ENCODE measurements at places on chromosomes 3 and 15.
A peak's percentile ranks its signal among the peaks of the same experiment; 100 is the strongest.

DNA sequence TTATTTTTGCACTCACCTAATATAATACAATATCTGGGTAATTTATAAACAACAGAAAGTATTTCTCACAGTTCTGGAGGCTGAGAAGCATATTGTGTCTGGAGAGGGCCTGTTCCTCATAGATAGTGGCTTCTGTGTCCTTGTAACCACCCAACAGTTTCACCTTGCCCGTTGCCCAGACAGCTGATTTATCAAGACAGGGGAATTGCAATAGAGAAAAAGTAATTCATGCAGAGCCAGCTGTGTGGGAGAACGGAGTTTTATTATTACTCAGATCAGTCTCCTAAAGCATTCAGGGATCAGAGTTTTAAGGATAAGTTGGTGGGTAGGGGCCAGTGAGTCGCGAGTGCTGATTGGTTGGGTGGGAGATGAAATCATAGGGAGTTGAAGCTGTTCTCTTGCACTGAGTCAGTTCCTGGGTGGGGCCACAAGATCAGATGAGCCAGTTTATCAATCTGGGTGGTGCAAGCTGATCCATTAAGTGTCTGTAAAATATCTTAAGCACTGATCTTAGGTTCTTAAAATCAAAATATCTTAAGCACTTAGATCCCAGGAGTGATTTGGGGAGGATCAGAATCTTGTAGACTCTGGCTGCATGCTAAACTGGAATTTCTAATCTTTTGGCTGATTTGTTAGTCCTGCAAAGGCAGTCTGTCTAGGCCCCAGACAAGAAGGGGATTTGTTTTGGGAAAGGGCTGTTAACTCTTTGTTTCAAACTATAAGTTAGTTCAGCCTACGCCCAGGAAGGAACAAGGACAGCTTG is 33.9 kb upstream of the C15orf39 start:
- DNase-seq = peak; percentile 73

DNA sequence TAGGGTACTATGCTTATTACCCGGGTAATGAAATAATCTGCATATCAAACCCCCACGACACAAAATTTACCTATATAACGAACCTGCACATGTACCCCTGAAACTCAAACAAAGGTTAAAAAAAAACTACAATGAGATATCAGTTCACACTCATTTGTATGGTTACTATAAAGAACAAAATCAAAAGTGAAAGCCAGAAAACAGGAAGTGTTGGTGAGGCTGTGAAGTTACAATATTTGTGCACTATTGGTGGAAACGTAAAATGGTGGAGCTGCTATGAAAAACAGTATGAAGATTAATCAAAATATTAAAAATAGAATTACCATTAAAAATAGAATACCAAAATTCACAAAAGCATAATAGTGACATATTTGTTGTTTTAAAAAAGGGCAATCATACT is 128.9 kb downstream of the ZIC1 start:
- DNase-seq = no peak

GRCh38 chr3:137099364-137100219 is 141.8 kb downstream of the IL20RB start:
- no peak for DNase-seq

DNA sequence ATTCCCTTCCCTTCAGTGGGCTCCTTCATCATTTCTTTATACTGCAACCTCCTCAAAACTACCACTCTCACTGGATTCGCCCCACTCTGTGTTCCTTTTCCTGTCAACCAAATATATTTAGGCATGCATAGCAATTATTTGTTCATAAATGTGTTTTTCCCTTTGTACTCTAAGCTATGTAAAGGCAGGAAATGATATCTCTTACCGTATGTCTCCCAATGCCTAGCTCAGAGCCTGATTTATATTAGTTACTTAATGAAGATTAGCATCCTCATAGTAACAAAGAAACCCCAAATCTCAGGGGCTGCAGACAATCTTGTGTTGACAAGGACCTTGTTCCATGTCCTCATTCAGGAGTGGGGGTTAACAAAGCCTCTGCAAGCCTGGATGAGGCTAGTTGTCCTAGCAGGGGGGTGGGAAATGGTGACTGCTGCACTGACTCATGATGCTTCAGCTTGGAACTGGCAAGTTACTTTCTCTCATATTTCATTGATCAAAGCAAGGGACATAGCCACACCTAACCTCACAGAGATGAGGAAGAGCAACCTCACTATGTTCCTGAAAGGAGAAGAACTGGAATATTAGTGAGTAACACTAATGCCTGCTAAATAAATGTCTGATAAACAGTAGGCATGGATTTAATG is 15.2 kb downstream of the PHLDB2 start:
- peak; percentile 80 for DNase-seq

GRCh38 chr3:39362192-39362591 is 21.0 kb upstream of the SLC25A38 start:
- no peak for DNase-seq
